ENCODE measurements at places on chromosomes 6 and 20. TPM values are rescaled to one million over a fixed set of nuclear protein-coding genes. Genes with fewer than 3 reads are reported as not detected.

LY6G6F gene
- not detected for total RNA-seq

- H3K27ac ChIP-seq = no peak overlapping the region
- H3K36me3 ChIP-seq = no peaks in the 10 kb centered on the region
- peaks cover 4% of the 10 kb centered on the region for H3K4me1 ChIP-seq
- H3K4me3 ChIP-seq = peak overlapping the region; percentile 95
Measured at GRCh38 chr6:83860359-83860755, 868 bp downstream of the CYB5R4 start.

MAN1A1 gene
- total RNA-seq = 10.5 TPM

GRCh38 chr6:14673201-14673600 is 555.6 kb downstream of the CD83 start:
- H3K36me3 ChIP-seq = no peaks in the 10 kb centered on the region
- peaks cover 8% of the 10 kb centered on the region for H3K27me3 ChIP-seq
- no peak for DNase-seq
- H3K27ac ChIP-seq = no peak overlapping the region
- H3K4me1 ChIP-seq = peaks cover 9% of the 10 kb centered on the region
- no peak overlapping the region for H3K4me3 ChIP-seq

DNA sequence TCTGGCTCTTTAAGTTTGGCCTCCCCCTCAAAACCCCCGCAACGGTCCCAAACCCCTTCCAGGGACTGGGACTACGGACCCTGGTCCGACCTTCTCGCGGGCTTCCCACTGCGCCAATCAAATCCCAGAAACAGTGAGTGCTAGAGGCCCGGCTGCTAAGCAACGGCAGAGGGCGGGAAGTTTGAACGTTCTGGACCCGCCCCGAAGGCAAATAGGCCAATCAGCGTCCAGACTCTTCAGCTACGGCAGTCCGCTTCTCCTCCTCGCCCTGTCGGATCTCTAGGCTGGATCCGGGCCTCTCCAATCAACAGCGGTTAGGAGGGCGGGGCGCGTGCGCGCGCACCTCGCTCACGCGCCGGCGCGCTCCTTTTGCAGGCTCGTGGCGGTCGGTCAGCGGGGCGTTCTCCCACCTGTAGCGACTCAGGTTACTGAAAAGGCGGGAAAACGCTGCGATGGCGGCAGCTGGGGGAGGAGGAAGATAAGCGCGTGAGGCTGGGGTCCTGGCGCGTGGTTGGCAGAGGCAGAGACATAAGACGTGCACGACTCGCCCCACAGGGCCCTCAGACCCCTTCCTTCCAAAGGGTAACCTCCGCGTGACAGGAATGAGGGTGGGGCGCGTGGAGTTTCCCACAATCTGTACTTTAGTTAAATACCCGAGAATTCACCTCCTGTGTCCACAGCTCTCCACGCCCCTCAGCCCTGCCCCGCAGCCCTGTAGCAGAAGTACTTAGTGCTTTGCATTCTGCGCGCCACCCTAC is at the start of gene MSH5:
Gene MSH5, plus strand, starts transcription at position 367 of the 758 bp plus-strand sequence. CDS start 462 bp downstream, outside the sequence.
- no peaks in the 10 kb centered on the region for H3K36me3 ChIP-seq
- H3K27ac ChIP-seq = peak within 1 kb of the TSS; percentile 43
- DNase-seq = peak; percentile 97
- H3K27me3 ChIP-seq = peaks cover 9% of the 10 kb centered on the region

NMBR gene
- total RNA-seq = not detected

GRCh38 chr20:32231847-32232246 is 24.2 kb downstream of the POFUT1 start:
- H3K4me1 ChIP-seq = no peaks in the 10 kb centered on the region
- no peak overlapping the region for H3K4me3 ChIP-seq
- H3K36me3 ChIP-seq = no peaks in the 10 kb centered on the region
- H3K27ac ChIP-seq = no peak overlapping the region
- no peak for DNase-seq

GRCh38 chr6:139939189-139939979 is 564.9 kb upstream of the CITED2 start:
- H3K4me1 ChIP-seq = peaks cover 17% of the 10 kb centered on the region
- no peaks in the 10 kb centered on the region for H3K27me3 ChIP-seq
- DNase-seq = no peak
- H3K4me3 ChIP-seq = no peak overlapping the region

- DNase-seq = no peak
- H3K36me3 ChIP-seq = no peaks in the 10 kb centered on the region
- peaks cover 28% of the 10 kb centered on the region for H3K27me3 ChIP-seq
- H3K4me1 ChIP-seq = peaks cover 50% of the 10 kb centered on the region
- H3K27ac ChIP-seq = peak overlapping the region; percentile 84
Measured at GRCh38 chr6:44272999-44273566, 2.8 kb downstream of the TMEM151B start.

GLP1R gene
- total RNA-seq = not detected

DNA sequence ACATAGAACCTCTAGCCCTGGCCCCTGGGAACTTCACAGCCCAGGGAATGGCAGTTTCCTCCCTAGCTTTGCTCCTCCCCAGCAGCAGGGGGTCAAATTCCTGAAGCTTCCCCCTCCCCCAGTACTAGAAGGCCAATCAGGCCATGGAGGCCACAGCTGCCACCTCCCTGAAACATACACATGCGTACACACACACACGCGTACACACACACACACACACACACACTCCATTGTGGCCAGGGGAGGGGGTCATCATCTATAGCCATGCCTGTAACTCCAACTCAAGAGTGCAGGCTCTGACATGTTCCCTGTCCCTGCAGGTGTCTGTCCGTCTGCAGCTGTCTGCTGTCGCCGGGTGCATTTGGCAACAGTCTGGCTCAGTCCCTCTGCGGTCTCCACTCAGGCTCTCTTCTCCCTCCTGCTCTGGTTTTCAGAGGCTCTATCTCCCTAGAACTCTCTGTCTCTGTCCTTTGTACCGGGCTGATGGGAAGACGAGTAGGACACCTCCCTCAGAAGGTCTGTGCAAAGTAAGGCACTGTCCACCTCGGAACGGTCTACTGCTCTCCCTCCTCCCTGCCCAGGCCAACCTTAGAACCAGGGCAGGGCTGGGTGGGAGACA is 1.4 kb downstream of the LRFN2 start:
- peaks cover 22% of the 10 kb centered on the region for H3K27me3 ChIP-seq
- no peaks in the 10 kb centered on the region for H3K36me3 ChIP-seq
- peak overlapping the region; percentile 43 for H3K27ac ChIP-seq

MARCKS gene
- total RNA-seq = 442 TPM

DNA sequence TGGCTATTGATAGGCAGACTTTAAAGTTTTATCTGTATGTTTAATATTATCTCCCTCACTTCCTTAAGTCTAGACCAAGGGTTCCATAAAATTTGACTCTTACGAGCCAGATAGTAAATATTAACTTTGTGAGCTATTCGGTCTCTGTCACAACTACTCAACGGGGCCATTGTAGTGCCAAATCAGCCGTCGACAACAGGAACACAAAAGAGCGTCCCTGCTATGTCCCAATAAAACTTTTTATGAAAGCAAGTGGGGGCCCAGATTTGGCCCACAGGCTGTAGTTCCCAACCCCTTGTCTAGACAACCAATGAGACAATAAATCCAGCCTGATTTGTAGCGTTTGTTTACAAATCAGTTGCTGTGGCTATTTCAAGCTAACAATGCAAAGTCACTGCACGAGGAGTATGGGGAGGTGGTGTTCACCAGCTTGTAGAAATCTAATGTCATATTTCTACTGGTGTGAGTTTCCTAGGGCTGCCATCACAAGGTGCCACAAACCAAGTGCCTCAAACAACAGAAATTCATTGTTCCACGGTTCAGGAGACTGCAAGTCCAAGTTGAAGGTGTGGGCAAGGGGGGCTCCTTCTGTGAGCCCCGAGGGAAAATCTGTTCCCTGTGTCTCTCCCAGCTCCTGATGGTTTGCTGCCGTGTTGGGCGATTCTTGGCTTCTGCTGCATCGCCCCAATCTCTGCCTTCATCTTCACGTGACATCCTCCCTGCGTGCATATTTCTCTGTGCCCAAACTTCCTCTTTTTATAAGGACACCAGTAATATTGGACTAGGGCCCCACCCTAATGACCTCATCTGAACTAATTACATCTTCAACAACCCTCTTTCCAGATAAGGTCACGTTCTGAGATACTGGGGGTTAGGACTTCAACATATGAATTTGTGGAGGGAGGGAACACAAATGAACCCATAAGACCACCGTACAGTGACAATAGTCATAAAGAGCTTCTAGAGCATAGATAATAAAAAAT is 356.0 kb upstream of the JARID2 start:
- H3K36me3 ChIP-seq = peaks cover 4% of the 10 kb centered on the region
- no peak overlapping the region for H3K27ac ChIP-seq

GRCh38 chr6:15409301-15410125 is 163.6 kb downstream of the JARID2 start:
- no peak for DNase-seq
- no peak overlapping the region for H3K27ac ChIP-seq
- H3K27me3 ChIP-seq = peaks cover 6% of the 10 kb centered on the region
- peaks cover 69% of the 10 kb centered on the region for H3K4me1 ChIP-seq

SAMD3 gene
- total RNA-seq = 1.6 TPM

- DNase-seq = peak; percentile 24
- peaks cover 6% of the 10 kb centered on the region for H3K27me3 ChIP-seq
- H3K27ac ChIP-seq = peak overlapping the region; percentile 95
- peaks cover 6% of the 10 kb centered on the region for H3K36me3 ChIP-seq
Measured at GRCh38 chr6:121999456-122000065, 399.9 kb upstream of the HSF2 start.

DNA sequence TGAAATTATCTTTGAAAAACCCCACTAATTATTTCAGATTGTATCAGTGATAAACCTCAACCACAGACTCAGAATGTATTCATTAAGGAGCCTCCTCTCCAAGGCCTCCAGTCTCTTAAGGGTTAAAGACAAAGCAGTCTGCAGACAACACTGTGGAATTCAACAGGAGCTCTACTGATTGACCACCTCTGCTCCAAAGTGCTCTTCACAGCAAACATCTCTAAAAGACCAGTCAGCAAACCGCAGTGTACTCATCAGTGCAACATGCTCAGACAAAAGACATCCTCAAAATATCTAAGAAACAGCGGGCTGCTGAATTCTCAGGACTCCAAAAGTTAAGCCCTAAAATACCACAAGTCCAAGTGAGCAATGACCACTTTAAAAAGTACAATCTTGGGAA is 42.0 kb downstream of the UQCC1 start:
- no peaks in the 10 kb centered on the region for H3K36me3 ChIP-seq
- H3K27ac ChIP-seq = no peak overlapping the region
- no peak overlapping the region for H3K4me3 ChIP-seq

STXBP5 gene
- total RNA-seq = 14.6 TPM

LY6G6C gene
- 1.8 TPM for total RNA-seq

- H3K36me3 ChIP-seq = no peaks in the 10 kb centered on the region
- H3K27ac ChIP-seq = no peak overlapping the region
- DNase-seq = no peak
- H3K4me1 ChIP-seq = no peaks in the 10 kb centered on the region
- no peak overlapping the region for H3K4me3 ChIP-seq
Measured at GRCh38 chr6:145561095-145562072, 173.9 kb downstream of the EPM2A start.

DNA sequence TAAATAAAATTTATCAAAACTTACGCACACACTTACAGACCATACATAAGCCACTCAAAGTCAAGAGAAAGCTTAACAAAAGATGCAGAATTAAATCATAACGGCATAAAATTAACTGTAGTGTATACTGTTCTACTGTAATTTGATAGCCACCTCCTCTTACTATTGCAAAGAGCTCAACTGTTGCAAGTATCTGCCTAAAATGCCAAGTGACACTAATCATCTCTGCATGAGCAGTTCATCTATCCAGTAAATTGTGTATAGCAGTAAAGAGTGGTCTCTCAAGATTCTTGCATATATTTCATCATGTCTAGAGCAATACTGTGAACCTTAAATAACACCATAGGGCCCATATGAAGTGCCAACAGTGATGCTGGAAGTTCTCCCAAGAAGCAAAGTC is 12.3 kb downstream of the OR2H2 start:
- no peaks in the 10 kb centered on the region for H3K27me3 ChIP-seq
- no peaks in the 10 kb centered on the region for H3K4me1 ChIP-seq
- H3K36me3 ChIP-seq = no peaks in the 10 kb centered on the region
- H3K27ac ChIP-seq = no peak overlapping the region
- H3K4me3 ChIP-seq = no peak overlapping the region

DNA sequence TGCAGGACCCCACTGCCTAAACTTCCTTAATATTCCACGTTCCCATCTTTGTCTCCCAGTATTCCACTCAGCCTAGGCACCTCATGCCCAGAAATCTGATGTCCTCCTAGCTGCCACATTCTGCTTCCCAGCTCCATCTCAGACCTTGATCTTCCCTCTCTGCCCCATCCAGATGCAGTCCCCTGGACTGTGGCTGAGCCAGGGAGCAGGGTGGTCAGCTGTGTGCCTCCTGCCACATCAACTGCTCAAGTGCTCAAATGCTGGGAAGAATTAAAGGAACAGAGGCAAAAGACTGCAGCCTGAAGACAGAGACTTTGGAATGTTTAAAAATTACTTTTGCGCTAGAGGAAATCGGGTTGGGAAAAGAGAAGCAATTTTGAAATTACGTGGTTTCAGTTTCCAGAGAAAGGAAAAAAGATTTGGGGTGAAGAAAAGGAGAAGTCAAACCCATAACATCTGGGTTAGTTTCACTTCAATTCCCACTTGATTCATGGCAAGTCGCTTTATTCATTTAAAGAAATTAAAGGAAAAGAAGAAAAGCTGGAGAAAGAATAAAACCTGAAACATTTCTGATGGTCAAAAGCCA is 704.8 kb downstream of the PTPRT start:
- no peak overlapping the region for H3K27ac ChIP-seq
- no peak for DNase-seq
- no peak overlapping the region for H3K4me3 ChIP-seq
- peaks cover 3% of the 10 kb centered on the region for H3K27me3 ChIP-seq
- no peaks in the 10 kb centered on the region for H3K36me3 ChIP-seq
- H3K4me1 ChIP-seq = no peaks in the 10 kb centered on the region

WFDC10B gene
- total RNA-seq = not detected

DNA sequence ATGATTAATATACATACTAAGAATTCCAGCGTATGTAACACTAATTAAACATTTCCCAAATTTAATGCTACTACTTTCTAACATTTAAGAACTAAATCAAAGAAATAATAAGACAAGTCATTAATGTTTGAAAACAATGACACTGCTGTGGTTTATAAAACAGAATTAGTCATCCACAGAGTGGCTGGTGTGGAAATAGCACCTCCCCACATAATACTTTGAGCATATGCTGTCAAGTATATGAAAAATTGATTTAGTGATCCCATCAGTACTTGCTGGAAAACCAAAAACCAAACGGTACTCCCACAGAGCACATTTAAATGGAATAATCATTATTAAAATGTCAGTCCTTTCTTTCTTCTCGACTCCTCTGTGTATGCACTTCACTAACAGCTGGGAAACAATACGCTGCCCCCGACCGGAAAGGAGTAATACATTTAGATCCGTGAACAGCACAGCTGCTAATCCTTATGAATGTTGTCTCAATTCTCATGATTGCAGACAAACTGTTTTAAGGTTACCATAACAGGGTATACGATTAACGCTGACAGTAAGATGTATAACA is 78.4 kb downstream of the PREP start:
- no peak for DNase-seq
- H3K27me3 ChIP-seq = peaks cover 11% of the 10 kb centered on the region
- H3K4me1 ChIP-seq = peaks cover 82% of the 10 kb centered on the region
- H3K36me3 ChIP-seq = peaks cover 9% of the 10 kb centered on the region
- peak overlapping the region; percentile 96 for H3K27ac ChIP-seq
- peak overlapping the region; percentile 75 for H3K4me3 ChIP-seq
